Endodermal cell (in vitro differentiated cells): ENCODE measurements at places on chromosomes 4 and X. TPM values are rescaled to one million over a fixed set of nuclear protein-coding genes. Genes with fewer than 3 reads are reported as not detected.

The NAA11 gene
- total RNA-seq: not detected in 3 replicates

The MAGEA10 gene
- total RNA-seq: not detected in 2 replicates

The TRPC3 gene
- 0.79 and 0.88 TPM in 2 replicates for total RNA-seq

The GPR50 gene
- 0.18 to 0.50 TPM (median 0.35 TPM) in 3 replicates for total RNA-seq

The ARSJ gene
- total RNA-seq: 0.35 and 0.36 TPM in 2 replicates

The GNRHR gene
- not detected in 3 replicates for total RNA-seq

The CPEB2 gene
- 8.6 and 9.9 TPM in 2 replicates for total RNA-seq

The TLR6 gene
- 0.13 and 0.34 TPM in 2 replicates for total RNA-seq

The TET2 gene
- total RNA-seq: 9.6 and 12.0 TPM in 2 replicates

DNA sequence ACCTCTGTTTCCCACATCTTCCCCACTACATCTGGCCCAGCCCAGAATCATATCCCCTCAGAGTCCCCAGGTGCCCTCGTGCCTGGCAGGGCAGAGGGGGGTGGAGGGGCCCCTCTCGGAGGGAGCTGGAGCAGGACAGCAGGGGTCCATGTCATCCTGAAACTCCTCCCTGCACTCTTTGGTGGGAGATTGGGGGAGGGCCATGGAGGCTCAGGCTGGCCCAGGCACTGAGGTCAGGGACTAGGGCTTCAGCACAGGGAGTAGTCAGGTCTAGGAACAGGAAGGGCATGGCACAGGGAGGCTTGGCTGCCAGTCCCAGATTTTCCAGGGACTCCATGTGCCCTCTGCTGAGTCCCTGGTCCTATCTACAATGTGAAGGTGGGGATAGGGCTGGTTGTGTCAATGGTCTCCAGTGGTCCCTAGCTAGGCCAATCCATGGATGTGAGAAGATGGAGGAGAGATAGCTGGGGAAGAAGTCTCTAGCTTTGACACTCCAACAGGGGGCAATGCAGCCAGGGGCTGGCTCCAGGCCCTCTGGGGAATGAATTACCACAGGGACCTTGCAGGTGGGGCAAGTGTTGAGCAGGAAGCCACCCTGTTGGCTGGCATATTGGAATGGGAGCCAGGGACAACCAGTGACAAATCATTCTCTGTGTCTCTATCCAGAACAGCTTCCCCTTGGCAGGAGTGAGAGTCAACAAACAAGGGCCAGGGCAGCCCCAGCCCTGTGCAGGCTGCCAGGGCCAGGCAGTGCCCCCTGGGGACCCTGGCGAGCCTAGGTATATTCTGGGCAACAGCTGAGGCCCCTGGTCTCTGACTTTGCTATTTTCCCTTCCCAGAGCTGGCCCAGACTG, 154.4 kb downstream of the EFNB1 start:
- DNase-seq: peak; percentile 42

DNA sequence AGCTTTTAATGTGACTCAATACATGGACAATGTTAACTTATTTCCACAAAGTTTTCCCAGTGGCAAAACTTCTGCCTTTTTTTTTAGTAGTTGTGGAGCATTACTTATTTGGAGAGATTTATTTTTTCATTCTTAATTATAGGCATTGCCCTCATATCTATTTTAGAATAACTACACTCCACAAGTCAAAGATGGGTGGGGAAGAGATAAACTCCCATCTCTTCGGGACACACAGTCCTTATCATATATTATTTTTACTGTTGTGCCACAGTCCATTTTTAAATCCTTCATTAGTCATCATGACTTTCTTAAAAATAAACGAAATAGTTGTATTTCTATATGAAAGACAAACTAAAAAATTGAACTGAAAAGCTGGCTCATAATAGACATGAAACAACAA, 1.2 kb downstream of the DMD start:
- DNase-seq: no peak

GRCh38 chrX:43655151-43656004, 721 bp upstream of the MAOA start:
- DNase-seq: peak; percentile 81

DNA sequence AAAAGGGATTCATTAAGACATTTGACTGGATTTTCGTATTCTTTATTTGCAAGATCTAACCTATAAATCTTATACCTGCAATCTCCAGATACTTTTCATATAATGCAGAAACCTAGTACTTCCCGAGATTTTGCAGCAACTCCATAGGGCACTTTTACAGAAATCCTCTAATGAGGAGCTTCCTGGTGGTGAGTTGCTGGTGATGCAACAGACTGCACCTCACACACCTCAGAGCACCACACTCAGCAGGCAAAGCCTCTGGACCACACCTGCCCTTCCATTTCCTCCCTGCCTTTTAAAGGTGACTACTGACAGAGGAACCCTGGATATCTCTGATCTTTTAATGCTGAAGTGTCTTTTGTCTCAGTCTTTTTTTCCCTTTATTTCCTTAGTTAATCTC, 289.4 kb downstream of the TRAM1L1 start:
- DNase-seq: peak; percentile 57

- no peak for DNase-seq
These were observed 5.1 kb downstream of the PPP1R2C start for GRCh38 chrX:42772874-42773273.

- no peak for DNase-seq
These were observed 937.6 kb upstream of the SLIT2 start for GRCh38 chr4:19314116-19314515.

- no peak for DNase-seq
These were observed 106.3 kb upstream of the BOD1L1 start for GRCh38 chr4:13733817-13734216.

- DNase-seq: no peak
These were observed 85.0 kb downstream of the NFKB1 start for GRCh38 chr4:102586002-102586643.

GRCh38 chrX:24375600-24376131, 15.2 kb downstream of the SUPT20HL1 start:
- DNase-seq: peak; percentile 64

DNA sequence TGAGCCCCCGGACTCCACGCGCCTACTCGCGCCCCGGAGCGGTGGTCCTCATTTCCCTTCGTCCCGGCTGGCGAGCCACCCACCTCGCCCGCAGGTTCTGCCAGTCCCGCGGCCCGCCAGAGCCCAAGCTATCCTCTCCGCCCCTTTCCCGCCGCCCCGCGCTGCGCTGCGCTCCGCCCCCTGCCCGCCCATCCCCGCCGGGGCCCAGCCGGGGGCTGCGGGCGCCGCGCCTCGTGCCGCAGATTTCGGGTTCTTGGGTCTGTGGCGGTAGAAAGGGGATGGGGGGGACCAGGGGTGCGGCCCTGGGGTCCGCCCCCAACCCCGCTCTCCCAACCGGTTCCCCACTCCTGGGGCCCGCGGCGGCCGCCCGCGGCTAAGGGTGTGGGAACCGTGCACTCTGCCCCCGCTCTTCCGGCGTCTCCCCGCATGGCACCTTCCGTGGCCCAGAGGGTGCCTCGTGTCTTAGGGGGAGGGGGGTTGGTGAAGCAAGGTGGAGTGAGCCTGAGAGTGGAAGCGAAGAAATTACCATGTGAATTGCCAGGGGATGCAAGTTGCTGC, 650.8 kb upstream of the DIPK2B start:
- DNase-seq: peak; percentile 82

- DNase-seq: no peak
These were observed 407.1 kb downstream of the IL15 start for GRCh38 chr4:142043509-142043908.

DNA sequence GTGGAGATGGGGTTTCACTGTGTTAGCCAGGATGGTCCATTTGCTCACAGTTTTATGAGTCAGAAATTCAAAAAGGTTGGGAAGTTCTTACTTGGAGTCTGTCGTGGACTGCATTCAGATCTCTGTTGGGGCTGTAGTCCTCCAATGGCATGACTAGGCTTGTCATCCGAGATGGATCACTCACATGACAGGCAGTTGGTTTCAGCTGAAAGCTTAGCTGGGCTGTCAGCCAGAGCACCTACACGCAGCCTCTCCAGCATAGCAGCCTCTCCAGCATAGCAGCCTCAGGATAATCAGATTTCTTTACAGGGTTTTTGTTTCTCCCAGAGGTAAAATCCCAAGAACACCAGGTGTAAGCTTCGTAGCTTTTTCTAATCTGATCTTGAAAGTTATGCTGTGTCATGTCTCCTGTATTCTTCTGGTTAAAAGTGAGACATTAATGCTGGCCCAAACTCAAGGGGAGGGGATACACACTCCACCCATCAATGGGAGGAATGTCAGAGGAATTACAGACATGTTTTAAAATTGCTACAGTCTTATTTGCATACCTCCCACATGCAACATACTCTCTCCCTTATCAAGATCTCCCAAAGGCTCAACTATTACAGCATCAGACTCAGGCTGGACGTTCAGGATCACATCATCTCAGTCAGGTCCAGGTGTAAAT, 31.6 kb upstream of the SOD3 start:
- DNase-seq: no peak

- DNase-seq: no peak
These were observed 12.1 kb downstream of the GPRIN3 start for GRCh38 chr4:89295415-89295927.

GRCh38 chr4:7278981-7279380, 86.6 kb downstream of the SORCS2 start:
- DNase-seq: no peak

DNA sequence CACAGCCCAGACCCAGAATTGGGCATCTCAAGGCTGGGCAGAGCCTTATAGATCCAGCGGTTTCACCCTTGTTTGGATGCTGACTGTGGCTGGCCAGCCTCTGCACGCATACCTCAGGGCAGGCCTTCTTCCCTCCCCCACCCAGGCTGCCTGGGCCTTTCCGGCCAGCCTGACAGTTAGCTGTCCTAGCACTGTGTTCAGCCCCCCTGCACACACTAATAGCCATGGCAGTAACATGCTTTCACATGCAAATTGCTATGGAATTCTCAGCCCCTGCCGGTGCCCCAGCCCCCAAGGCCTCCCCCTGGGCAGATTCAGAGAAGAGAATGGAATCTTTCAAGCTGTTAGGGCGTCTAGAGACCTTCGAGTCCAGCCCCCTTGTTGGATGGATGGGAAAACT, 17.7 kb downstream of the EFNB1 start:
- peak; percentile 87 for DNase-seq

- DNase-seq: no peak
These were observed 274.5 kb downstream of the GPAT3 start for GRCh38 chr4:83810428-83810827.
